ENCODE measurements at places on chromosomes 2 and 18. TPM values are rescaled to one million over a fixed set of nuclear protein-coding genes. Genes with fewer than 3 reads are reported as not detected.

DNA sequence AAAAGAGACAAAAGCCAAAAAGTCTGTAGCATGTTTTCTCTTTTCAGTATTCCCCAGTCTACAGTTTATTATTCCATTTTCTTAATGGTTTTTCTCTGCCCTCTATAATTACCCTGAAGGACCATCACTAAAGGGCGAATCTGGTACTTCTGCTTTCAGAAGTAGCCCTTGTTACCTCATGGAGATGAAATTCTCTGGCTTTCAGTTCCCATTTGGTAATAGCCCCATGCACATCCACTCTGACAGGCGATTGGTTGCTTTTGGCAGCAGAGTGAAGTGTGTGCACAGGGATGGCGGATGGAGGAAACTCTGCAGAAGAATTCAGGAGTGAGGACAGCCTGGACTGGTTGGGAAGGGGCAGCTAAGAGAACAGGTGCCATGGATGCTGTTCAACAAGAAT is 66.3 kb upstream of the NABP1 start:
- DNase-seq: no peak

DNA sequence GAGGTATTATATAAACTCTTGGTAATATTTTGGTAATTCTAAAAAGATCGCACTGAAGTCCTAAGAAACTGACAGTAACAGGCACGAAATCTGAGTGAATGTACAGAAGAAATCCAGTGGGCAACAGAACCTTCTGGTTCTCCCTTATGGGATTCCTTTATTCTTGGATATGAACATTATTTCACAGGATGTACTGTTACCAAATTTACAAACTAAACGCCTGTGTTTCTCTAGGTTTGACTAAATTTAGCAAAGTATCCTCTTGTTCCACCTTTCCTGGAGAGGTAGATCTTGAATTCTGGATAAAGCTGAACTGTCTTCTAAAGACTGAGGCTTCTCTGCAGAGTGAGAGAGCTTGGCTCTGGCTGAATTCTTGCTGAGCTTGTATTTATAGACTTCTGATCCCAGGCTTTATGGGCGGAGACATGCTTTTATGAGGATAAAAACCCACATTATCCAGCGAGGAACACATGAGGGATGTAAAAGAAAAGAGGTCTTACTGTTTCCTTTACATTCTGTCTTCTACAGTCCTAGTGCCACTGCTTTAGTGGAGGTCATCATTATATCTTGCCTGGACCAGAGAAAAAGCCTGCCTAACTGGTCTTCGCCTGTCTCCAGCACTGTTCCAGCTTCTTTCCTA is 220.8 kb downstream of the CDH2 start:
- DNase-seq: no peak

- no peak for DNase-seq
Measured at GRCh38 chr2:235534678-235535422, 41.0 kb downstream of the AGAP1 start.

The C2orf78 gene
- not detected for polyA plus RNA-seq

The CCDC102B gene
- polyA plus RNA-seq: 5.6 TPM
